ENCODE measurements at places on chromosomes 13 and 19.

DNA sequence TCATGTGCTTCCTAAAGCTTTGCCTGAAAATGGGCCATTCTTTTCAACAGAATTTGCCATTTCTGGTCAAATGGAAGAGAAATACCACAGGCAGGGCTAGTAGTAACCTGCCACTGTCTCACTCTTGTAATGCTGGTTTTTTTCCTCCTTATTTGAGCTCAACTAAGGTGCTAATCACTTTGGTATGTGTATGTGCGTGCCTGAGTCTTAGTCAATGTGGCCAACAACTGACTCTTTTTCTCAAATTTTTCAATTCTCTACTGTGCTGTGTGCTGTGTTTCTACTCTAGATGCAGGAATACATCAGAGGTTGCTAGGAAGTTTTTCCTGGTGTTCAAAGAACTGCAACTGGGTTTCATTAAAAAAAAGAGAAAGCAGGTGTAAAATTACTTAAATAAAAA, 870.2 kb downstream of the EFNB2 start:
- DNase-seq = no peak

DNA sequence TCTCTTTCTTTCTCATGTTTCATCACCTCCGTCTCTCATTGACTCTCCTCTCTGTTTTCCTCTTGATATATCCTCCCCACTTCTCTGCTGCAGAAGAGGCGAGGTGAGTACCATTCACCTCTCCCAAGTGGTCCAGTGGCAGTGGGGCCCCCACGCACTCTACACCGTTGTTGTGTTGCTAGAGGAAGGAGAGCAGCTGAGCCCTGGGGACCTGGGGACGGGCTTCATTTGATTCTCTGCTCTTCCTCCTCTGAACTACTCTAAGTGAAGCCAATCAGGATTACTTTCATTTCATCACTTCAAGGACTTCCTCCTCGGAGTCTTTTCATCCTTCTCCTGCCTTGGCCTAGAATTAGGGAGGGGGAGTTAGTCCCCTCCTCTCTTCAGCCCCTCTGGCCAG, 64.6 kb downstream of the CCNE1 start:
- DNase-seq = no peak

GRCh38 chr19:31436121-31436776, 87.0 kb upstream of the TSHZ3 start:
- DNase-seq = no peak

DNA sequence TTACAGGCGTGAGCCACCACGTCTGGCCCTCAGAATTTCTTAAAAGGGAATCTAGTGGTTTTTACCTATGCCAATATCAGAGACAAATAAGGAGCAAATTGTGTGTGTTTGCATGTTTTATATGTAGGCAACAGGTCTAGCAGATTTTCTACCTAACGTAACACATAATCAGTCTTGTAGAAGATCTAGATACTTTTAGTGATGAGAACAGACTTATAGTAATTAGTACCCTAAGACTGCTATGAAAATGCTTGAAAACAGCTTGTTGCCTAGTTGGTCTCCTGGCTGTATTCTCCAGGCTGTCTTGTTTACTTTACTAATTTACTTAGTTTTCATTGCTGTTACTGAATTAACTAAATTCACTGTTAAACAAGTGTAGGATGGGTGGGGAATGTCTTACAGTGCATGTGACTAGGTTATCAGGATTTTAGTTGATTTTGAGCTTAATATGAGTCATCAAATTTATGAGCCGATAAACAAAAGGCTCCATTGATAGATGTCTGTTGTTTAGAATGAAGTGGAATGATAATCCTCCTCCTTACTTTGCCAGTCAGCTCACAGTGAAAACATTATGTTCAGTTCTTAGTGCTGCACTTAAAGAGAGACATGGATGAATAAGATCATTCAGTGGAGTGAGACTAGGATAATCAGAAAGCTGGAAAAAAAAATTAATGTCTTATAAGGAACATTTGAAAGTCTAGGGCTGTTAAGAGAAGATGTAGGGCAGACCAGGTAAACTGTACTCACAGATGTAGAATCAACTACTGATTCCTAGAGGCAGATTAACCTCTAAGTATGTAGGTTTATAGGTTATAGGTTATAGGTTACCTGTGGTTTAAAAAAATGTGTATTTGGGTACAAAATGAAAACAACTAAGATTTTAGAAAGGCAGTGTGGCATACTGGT, 22.4 kb downstream of the GTF2F2 start:
- no peak for DNase-seq

DNA sequence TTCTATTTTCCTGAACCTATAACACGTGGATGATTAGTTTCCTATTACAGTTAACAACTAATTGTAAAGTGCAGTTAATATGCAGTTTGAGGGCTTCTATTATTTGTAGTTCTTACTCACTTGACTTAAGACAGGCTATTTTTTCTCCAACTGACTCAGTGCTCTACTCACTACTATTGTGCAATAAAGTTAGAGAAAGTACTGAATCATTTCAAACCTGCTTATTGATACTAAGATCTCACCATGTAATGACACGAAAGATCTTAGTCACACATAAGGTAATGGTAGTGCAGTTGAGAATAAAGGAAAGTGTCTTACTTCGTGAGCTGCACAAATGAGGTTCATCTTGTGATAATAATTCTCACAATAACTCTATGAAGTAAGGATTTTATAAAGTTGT, 22.8 kb upstream of the ITM2B start:
- DNase-seq = no peak

DNA sequence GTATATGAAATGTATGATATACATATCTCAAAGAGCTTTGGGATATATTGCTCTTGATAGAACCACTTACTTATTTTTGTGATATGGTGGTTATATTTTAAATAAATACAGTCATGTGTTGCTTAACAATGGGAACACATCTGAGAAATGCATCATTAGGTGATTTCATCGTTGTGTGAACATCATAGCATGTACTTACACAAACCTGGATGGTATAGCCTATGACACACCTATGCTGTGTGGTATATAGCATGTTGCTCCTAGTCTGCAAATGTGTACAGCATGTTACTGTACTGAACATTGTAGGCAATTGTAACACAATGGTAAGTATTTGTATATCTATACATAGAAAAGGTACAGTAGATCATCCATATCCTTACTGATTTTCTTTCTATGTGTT, 7.7 kb downstream of the RB1 start:
- DNase-seq = no peak

DNA sequence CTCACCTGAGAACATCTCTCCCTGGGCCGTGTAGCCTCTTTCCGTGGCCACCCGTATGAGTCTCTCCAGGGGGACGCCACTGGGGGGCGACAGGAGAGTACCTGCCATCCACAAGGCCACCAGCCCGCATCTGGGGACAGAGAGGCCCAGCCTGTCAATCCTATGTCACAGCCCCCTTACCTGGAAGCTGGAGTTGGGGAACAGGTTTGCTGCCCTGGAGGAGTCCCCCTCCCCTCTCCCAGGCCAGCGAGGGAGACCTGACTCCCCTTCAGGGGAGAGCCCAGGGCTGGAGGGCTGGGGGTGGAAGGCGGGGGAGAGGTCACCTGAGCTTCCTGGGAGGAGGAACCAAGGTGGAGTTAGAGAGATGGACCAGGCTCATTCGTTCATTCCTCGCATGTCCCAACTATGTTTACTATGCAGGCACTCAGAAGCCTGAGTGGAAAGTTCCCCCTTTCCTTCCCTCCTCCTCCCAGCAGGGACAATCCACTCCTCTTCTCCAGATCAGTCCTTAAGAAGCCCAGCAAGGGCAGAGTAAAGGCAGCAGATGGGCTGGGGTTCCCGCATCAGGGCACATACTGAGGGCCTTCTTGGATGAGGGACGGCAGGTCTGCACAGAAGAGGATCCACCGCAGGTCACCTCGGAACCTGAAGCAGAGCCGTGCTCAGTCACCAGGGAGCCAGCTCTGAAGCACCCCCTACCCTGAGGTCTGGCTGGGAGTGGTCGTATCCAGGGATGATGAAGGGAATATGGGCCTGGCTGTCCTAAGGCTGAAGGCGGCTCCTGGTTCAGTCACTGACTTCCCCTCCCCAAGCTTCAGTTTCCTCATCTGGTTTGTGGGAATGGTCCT, 5.5 kb downstream of the ACTMAP start:
- no peak for DNase-seq

DNA sequence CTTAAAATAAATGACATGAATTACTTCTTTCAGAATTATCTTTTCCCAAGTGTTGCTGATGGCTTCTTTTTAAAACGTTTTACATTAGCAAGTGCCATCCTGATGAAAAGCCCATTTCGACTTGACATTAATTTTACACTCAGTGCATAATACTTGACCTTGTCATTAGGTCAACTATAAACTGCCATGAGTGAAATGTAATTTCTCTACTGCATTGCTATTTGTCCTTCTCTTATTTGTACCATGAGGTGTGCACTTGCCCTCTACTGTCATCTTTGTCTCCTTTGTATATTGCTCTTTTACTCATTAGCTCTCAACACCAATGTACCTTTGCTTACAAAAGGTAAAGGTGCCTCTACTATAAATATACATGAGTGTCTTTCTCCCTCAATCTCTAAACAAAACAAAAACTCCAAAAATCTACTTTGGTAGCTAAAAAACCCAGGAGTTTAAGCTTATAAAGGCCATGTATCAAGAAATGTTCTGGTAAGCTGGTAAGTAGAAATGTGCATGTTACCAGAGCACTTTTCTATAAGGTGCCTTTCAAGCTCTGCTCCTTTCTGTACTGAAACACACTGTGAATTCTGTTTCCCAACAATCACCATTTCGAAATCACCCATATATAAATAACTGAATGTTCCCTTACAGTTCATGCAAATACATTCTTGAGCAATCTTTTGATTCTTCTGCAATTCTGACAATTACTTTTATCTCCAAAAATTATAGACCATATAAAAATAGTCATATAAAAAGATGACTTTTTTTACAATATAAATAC, 351.4 kb downstream of the SLITRK5 start:
- no peak for DNase-seq

- no peak for DNase-seq
Measured at GRCh38 chr19:13861392-13861713, 15.6 kb upstream of the NANOS3 start.

- DNase-seq = no peak
Measured at GRCh38 chr13:58097831-58098230, 466.3 kb downstream of the PCDH17 start.

- no peak for DNase-seq
Measured at GRCh38 chr13:71754407-71754974, 112.5 kb downstream of the DACH1 start.

DNA sequence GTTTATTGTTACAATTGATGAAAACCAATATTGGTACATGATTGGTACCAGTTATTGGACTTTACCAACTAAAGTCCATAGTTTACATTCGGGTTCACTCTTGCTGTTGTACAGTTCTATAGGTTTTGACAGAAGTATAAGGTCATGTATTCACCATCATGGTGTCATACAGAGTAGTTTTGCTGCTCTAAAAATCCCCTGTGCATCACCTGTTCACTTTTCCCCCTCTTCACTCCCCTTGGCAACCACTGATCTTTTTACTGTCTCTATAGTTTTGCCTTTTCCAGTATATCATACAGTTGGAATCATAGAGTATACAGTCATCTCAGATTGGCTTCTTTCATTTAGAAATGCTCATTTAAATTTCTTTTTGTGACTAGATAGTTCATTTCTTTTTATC, 51.2 kb upstream of the MED4 start:
- no peak for DNase-seq

DNA sequence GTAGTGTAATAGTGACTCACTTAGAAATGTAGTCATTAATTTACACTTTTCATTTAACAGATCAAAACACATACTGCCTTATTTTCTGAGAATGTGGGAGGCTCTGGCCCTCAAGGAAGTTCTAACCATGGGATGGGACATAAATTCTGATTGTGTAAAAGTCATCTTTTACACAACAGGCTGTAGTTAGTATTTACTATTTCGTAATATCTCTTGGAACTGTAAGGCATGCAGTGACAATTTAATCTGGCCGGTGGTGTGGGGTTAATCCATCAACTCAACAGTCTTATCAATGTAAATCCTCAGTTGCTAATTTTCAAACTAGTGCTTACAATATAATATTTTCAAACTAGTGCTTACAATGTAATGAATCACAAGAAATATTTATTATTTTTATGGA, 1599.2 kb downstream of the EFNB2 start:
- DNase-seq = no peak

- no peak for DNase-seq
Measured at GRCh38 chr13:98922306-98922705, 55.6 kb downstream of the DOCK9 start.

DNA sequence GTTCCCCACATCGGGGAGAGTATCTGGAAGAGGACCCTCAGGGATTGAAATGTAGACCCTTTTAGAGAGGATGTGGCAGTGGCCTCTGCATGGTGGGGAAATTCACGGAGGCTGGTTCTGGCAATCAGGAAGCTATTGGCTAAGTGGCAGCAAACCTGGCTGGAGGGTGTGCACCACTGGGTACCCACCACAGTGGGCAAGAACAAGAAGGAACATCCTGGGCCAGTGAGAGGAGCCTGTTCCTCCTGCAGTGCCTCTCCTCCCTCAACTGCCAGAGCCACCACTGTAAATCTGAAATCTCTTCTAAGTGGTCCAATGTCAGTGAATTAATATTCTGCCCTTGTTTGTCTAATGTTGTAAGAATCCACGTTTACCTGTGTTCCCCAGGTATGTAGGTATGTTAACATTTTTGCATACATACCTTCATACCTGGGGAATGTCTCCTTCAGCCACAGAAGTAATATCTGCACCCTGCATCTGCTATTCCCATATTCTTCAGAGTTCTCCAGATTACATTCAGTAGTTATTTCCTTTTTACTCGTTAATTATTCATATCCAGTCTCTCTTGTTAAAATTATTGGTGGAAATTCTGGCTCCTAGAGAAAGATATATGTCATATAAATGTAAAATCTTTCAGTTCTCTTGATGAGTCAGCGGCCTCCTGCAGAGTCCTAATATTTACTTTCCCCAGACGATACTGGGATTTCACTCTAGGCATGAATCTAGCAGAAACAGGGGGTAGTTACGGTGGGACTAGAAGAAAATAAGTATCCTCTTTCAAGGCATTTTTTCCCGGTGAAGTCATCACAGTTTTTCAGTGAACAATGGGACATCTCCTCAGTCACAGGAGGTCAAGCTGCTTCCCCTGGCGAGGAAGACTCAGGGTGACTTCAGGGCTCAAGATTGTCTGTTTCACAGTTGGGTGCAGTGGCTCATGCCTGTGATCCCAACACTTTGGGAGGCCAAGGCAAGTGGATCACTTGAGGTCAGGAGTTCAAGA, 148.3 kb downstream of the MYO16 start:
- DNase-seq = no peak

- DNase-seq = no peak
Measured at GRCh38 chr13:25292301-25292700, 5.0 kb upstream of the MTMR6 start.

DNA sequence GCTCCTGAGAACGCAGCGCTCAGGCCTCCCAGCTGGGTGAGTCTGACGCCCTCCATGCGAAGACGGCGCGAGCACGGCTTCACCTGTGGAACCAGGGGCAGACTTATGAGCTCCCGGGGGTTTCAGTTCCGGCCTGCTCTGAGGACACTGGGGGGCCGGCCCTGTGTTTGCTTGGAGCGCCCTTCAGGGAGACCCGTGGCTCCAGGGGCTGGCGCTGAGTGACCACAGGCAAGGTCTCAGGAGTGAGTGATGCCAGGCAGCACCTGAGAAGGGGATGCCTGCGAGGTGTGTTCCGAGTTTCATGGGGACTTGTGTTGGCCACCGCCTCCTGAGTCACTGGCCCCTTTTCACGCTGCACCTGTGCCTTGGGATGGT, 4.5 kb downstream of the MCF2L start:
- no peak for DNase-seq

Data from NCI-H774 (cell line).